ENCODE measurements at places on chromosomes 4 and X. TPM values are rescaled to one million over a fixed set of nuclear protein-coding genes. Genes with fewer than 3 reads are reported as not detected.

- DNase-seq, result no peak
Observed at GRCh38 chrX:119201570-119201969, 34.5 kb upstream of the PGRMC1 start.

DNA sequence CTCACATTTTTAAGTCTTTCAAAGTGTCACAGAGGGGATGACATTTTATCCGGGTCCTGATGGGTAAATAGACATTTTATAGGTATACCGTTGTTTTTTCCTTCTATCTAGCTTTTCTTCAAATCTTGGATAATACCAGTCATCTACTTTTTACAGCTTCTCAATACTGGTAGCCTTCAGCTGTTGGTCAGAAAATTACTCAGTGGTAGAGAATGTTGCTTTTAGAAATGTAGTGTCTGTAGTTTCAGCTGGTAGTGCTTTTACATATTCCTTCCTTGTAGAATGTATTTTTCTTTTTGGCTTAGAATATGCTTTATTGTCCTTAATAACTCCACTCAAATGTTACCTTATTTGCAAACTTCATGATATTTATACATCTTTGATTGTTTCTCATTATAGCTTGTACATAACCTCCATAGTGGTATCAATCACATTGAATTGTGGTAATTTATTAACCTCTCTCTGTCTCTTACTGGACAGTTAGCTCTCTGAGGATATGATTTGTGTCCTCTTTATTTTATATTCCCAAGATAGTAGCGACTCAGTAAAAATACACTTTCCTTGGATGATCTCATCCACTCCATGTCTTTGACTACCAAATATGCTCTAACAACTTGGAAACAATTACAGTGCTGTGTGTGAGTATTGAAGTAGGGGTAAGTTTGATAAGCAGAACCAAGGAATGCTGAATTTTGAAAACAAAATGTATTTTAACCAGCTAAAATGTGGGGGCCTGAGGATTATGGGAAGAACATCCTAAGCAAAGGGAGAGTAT is 53.8 kb downstream of the RAP1GDS1 start:
- no peak for DNase-seq

GRCh38 chr4:184782731-184783373 is 42.9 kb downstream of the ACSL1 start:
- DNase-seq, result no peak

GRCh38 chrX:103556963-103557612 is 28.2 kb upstream of the TCEAL4 start:
- no peak for DNase-seq

The ALAS2 gene
- 33.4 TPM for polyA plus RNA-seq

The SPANXN3 gene
- polyA plus RNA-seq, result not detected

DNA sequence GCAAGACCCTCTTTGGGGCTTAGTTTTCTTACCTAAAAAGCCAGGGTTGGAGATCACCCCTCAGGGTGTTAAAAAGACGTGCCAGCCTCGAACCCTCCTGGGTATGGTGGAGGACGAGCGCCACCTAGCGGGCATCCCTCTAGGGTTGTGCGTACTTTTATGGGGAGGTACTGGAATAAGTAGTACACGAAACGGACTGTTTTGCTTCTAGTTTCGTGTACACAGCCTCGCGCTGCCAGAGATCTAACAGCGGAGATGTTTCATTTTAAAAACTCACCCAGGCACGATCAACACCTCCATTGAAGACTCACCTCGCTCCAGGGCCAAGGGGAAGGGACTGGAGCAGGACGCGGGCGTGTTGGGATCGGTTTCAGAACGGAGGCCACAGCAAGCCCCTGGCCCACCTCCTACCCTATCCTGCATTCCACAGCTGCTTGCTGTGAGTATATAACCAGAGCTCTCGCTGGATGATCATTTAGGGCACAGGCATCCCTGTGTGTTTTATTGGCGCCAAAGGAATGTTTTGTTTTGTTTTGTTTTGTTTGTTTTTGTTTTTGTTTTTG is 4.8 kb upstream of the NKX3-2 start:
- DNase-seq, result peak; percentile 88

DNA sequence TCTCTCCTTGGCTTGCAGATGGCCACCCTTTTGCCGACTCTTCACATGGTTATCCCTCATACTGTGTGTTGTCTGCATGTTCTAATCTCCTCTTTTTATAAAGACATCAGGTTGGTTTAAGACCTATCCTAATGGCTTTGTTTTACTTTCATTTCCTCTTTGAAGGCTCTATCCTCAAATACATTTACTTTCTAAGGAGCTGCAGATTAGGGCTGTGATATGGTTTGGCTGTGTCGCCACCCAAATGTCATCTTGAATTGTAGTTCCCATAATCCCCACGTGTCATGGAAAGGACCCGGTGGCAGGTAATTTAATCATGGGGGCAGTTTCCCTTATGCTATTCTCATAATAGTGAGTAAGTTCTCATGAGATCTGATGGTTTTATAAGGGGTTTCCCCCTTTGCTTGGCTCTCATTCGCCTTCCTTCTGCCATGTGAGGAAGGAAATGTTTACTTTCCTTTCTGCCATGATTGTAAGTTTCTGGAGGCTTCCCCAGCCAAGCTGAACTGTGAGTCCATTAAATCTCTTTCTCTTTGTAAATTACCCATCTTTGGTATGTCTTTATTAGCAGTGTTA is 204.5 kb downstream of the RELL1 start:
- no peak for DNase-seq

- DNase-seq, result no peak
Observed at GRCh38 chrX:108070891-108071290, 20.5 kb downstream of the PSMD10 start.

GRCh38 chr4:186204103-186204559 is 12.8 kb downstream of the CYP4V2 start:
- peak; percentile 42 for DNase-seq

DNA sequence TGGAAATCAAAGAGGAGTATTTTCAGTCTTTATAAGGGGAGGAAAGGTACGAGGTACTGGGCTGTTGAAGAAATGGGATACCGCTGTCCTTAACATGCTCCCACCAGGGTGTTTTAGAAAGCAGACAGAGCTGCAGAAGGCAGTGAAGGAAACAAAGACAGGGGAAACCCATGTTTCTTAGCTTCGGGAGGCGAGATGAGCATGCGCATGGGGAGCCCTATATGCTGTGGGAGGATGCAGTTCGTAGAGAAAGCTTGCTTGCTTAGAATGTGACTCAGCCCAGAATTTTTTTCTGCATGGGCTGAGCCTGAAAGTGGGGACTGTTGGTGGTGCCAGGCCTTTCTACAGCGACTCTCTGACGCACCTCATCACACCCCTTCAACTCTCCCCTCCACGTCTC is 28.8 kb upstream of the SCOC start:
- DNase-seq, result no peak

The TRIM61 gene
- 0.24 TPM for polyA plus RNA-seq

The LGI2 gene
- polyA plus RNA-seq, result not detected

The GPR143 gene
- polyA plus RNA-seq, result not detected

- DNase-seq, result peak; percentile 29
Observed at GRCh38 chr4:102868153-102868780, 525 bp upstream of the CISD2 start.

DNA sequence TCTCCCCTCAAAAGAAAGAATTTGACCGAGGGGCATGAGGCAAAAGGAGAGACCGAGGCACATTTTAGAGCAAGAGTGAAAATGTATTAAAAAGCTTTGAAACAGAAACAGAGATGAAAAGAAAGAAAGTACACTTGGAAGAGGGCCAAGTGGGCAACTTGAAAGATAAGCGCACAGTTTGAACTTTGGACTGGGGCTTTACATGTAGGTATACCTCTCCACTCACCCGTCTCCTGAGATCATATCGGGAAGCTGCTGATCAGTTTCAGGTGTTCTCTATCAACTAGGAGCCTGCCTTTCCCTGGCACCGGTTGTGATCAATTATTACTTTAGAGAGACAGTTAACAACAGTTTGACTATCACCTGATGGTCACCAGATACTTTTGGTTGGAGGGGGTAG is 2666.5 kb downstream of the ARAP2 start:
- DNase-seq, result no peak

GRCh38 chr4:174091130-174091529 is 192.3 kb downstream of the FBXO8 start:
- DNase-seq, result no peak

GRCh38 chr4:135508006-135508714 is 1306.6 kb upstream of the PABPC4L start:
- DNase-seq, result no peak

DNA sequence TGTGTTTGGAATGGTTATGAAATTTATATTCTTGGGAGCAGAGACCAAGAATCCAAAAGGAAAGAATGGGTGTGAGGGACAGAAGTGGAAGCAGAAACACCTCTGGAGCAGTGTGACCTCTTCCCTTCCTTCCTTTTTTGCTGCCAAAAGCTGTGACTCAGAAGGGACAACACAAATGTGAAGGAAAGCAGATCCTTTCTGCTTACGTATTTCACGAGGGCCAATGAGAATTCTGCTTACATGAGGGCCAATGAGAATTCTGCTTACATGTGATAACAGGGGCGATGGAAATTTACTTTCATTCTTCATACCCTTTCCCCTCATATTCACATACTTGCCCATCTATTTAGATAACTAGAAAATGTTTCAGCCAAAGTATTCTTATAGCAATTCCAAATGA is 404.6 kb downstream of the PRDM5 start:
- no peak for DNase-seq

DNA sequence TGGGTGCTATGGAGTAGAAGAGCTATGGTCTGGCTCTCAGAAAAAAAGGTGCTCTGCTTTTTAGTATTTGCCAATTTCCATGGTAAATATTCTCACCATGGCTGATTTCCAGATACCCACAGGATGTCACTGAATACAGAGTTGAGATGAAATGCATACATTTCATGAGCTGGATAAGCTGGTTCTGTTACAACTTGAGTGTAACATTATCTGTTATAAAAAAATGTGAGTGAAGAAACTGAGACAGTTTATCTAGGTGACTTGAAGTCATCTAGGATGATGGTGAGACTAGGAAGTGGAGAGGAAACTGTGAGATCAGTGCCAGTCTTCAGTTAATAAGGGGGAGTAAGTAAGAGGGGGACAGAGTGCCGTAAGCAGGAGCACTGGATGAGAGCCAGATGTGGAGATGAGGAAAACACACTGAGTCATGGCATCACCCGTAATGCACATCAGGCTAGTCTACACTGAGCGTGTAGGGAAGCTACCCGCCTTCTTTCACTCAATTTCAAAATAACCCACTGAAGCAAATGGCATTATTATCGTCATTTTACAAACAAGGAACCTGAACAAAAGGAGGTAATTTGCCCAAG is 5.0 kb downstream of the HPSE start:
- no peak for DNase-seq

GRCh38 chr4:1568855-1569460 is 115.2 kb downstream of the FAM53A start:
- DNase-seq, result no peak

GRCh38 chr4:114423582-114423981 is 175.0 kb upstream of the UGT8 start:
- no peak for DNase-seq

DNA sequence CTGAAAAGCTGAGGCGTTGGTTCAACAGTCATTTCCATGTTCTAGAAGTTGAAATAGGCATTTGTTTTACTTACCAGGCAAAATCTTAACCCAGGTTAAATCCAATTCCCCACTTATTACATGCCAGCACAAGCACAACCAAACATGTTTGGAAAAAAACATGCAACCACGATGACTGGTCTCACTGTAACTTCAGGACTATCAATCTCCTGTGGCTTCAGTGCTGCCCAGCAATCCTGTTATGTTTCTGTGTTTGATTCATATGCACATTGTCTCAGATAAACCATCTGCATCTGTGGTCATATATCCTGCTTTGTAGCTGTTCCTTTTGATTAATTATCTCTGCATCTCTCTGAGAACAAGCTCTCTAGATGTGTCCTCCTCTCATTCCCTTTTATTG is 28.3 kb downstream of the PRDM8 start:
- DNase-seq, result no peak

- DNase-seq, result no peak
Observed at GRCh38 chr4:11155208-11155867, 273.4 kb downstream of the HS3ST1 start.

DNA sequence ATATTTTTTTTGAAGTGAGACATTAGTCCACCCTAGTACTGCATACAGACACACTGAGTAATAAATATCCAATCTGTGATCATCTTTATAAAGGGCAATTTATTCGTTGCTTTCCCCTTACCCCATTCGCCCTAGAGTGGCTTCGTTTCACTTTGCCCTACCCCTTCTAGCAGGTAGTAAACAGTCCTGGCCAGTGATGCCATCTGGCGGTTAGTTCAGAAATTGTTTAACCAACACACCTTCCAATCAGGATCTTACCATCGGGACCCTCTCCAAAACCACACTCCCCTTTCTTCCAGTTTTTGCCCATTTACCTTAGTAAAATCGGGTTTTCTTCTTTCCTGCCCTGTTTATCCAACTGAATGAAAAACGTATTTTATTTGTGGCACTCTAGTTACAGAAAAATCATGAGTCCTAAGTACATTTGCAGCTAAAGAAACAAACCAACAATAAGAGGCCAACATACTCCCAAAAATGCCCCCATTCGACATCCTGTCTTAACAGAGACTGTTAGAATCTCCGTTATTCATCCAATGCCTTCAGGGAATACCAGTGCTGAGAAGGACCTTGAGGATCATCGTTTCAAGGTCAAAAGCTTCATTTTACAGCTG is 2.2 kb downstream of the PPA2 start:
- DNase-seq, result peak; percentile 70

GRCh38 chrX:135923353-135923752 is 29.8 kb downstream of the SAGE1 start:
- DNase-seq, result peak; percentile 14

DNA sequence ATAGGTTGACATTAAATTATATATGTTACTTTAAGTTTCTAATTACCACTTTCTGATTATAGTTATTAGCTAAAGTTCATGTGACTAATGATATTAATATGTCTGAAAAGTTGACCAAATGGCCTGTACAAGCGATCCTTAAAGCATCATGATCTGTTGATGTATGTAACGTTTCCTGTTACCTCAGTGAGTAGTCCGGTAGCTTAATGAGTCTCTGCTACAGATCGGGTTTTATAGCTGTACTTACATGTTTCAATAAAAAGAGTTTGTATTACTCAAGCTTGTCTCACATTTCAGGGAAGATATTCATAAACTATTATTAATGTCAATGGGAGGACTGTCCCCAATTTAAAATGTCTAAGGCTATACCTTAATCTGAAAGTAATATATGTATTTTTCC is 246.3 kb downstream of the PPP3CA start:
- no peak for DNase-seq

GRCh38 chr4:38935391-38936073 is 67.9 kb downstream of the FAM114A1 start:
- no peak for DNase-seq

DNA sequence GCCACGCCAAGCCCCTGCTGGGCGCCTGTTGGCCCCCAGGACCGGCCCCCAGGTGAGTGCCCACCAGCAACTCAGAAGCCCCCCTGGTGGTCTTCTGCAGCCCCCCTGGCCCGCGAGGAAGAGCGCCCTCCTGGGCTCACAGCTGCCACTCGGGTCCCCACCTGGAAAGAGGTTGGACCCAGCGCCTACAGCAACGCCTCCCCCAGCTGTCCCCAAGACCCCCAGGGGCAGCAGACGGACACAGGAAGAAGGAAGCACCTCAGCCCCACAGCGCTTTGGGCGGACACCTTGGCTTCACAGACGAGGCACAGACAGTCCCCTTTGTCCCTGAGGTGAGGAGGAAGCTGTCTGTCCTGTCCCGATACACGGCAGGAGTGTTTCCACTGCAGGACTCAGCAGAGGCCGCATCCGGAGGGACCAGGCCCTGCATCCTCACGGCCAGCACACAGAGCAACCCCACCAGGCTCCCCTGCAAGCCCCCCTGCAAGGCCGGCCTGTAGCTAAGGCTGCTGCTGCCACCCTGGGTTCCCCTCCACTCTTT is 115.6 kb upstream of the NKX1-1 start:
- no peak for DNase-seq

The TLR3 gene
- not detected for polyA plus RNA-seq

Data from K562 (cell line).